G401 (cell line): ENCODE measurements at places on chromosomes 1 and 21. TPM values are rescaled to one million over a fixed set of nuclear protein-coding genes. Genes with fewer than 3 reads are reported as not detected.

DNA sequence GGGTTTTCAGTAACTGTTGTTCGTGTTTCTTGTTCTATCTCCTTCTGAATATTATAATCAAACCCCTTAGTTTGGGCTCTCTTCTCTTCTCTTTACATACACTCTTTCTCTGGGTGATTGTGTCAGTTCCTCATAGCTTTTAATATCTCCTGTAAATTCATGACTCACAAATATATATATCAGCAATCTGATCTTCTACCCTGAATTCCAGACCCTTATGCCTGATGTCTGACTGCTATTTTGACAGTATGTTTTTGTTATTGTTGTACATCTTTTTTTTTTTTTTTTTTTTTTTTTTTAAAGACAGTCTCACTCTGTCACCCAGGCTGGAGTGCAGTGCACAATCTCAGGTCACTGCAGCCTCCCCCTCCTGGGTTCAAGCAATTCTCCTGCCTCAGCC, 70.8 kb upstream of the MPC2 start:
- DNase-seq: no peak

GRCh38 chr1:225999912-226000337, 782 bp upstream of the SDE2 start:
- DNase-seq: peak; percentile 59

DNA sequence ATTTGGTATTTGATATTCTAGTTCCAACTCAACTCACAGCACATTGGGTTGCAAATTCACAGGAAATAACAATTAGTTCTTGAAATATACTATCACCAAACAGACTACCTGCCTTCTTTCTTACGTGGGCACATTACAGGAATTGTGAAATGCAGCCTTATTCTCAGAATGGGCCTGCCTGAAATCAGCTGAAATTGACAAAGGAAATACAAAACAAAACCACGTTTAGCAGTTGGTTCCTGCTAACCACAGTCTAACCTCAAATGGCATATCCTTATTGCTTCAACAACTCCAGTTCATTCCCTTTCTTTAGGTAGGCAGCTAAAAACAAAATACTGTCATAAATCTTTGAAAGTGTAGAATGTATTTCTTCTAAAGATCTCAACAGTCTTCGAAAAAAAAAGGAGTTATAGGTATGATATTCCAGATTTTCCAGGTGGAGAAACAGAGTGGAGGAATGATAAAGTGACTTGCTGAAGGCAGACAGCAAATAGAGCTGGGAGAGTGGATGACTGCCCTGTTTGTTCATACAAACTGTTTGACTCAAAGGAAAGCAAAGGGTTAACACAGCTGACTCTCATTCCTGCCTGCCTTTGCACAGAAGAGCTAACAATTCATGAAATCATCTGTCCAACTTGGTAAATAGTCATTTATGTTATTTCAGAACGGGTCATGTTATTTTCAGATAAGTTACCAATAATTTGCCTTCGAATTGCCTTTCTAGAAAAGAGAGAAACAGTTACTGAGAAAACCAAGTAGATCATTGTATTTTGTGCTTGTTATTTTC, 1.6 kb upstream of the GREM2 start:
- no peak for DNase-seq

DNA sequence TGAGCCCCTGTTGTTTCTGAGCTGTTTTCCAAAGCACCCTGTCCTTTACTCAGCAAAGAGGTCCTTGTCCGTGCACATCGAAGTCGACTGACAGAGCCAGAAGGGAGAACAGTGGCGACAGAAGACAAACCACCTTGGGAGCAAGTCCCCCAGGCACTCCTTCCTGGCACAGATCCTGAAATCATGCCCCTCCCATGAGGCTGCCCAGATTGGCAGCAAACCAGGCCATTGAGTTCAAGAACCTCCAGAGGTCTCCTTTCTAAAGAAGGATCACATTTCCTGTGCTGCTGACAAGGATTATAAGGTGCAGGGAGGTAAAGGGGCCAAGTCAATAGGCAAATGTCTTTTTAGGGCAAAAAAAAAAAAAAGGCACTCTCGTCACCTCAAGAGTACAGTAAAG, 84.7 kb upstream of the HIVEP3 start:
- peak; percentile 13 for DNase-seq

DNA sequence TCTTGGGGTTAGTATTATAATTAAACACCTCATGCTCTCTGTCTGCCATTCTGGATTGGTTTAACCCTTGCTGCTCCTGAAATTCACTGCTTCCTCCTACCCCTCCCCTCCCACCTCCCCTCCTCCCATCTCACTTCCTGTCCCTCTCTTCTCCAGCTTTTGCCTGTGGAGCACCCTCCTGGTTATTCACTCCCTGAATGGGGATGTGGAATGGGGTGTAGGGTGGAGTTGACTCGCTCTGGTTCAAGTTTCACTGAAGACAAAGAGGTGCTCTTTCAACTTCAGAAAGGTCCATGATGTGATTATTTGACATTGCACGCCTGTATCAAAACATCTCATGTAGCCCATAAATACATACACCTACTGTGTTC, 160.5 kb downstream of the PLXNA2 start:
- DNase-seq: no peak

- no peak for DNase-seq
These were observed 279.1 kb upstream of the C1orf105 start for GRCh38 chr1:172141341-172141881.

- DNase-seq: no peak
These were observed 202.1 kb downstream of the NCAM2 start for GRCh38 chr21:21200103-21200938.

DNA sequence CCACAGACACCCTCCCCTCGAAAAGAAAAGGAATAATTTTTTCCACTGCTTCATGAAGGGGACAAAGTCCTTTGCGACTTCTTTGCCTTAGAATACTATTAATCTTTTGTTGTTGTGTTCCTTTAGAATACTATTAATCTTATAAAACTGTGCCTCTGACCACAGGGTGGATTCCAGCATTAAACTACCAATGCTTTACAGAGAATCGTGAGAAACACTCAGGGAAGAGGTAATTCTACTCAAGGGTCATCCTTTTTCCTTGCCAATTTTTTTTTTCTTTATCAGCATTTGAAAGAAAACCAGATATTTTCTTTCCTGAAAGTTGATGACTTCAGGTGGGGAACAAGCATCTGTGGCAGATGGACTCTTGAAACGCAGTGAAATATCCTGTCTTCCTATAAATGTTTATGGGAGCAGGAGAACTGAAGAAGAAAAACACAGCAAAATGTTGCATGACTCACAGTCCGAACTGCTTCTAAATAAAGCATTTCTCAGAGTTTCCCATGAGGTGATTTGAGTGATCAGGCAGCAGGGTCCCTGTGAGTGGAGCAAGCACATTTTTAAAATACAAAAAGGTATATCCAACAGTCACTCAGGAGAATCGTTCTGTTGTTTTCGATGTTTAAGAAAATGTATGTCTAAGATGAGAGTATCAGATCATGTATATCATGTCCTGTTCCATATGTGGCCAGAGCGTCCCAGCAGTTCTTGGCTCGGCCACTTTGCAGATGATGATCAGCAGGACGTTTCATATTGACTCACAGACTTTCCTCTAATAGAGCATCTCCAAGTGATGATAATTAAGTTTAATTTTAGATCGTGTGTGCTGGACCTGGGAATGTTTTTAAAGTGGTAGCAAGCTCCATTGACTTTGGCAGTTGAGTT, 154.2 kb upstream of the RUNX1 start:
- DNase-seq: no peak

DNA sequence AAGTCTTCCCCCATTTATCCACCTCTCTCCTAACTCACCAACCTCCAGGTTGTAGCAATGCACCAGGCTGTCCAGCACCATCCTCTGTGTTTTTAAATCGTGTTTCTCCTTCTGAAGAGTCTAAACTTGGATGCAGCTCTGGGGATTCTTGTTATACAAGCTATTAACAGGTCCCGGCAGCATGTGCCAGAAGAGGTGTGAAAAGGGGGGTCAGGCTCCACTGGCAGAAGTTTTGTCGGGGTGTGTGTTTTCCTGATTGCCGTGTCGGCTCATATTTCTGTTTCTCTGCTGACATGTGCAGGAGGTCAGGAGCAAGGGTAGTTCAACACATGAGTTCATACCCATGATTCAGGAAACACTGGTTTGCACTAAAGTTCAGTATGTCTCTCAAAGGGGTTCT, 658.6 kb upstream of the CAMK1G start:
- DNase-seq: no peak

The ANGPTL1 gene
- total RNA-seq: not detected in 2 replicates

The GBP7 gene
- not detected in 2 replicates for total RNA-seq

The RAB3B gene
- total RNA-seq: 2.3 and 3.0 TPM in 2 replicates

The LDLRAD1 gene
- total RNA-seq: not detected in 2 replicates

The PBX1 gene
- total RNA-seq: not detected in 2 replicates

The SSX2IP gene
- 7.5 and 13.1 TPM in 2 replicates for total RNA-seq

The OR2L3 gene
- total RNA-seq: not detected in 2 replicates
